ENCODE measurements at places on chromosomes 6 and 20. TPM values are rescaled to one million over a fixed set of nuclear protein-coding genes. Genes with fewer than 3 reads are reported as not detected.

DNA sequence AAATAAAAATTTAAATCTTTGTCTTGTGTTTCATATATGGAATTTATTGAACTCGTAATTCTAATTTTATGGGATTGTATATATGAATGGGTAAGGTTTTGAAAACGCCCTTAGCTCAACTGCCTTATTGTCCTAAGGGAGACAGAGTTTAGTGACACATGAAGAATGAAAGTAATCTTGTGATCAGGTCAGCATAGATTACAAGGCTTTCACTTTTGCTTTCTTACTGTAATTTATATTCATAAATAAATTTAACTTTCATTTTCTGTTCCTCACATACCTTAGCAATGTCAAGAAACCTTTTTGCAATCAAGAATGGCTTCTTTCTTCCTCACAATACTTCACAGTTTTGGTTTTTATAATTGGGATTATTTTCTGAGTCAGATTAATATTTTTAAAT is 14.4 kb downstream of the KPNA5 start:
- peak; percentile 45 for DNase-seq

DNA sequence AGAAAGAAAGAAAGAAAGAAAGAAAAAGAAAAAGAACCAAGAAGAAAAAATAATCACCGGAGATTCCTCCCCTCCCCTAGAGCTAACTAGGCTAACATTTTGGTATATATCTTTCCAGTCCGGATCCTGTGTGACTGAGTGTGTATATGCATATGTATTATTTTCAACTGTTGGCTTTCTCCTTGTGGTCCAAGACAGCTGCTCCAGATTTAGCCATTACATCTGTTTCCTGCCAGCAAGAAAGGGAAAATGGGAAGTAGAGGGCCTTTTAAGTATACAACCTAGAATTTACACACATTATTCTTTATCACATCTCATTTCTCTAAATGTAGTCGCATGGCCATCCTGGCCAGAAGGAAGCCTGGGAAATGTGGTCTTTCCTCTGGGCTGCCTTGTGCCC is 15.2 kb downstream of the SLC52A3 start:
- no peak for DNase-seq

DEFB114 gene
- not detected for total RNA-seq

- no peak for DNase-seq
Observed at GRCh38 chr6:56430629-56431600, 183.5 kb upstream of the COL21A1 start.

OR2B6 gene
- total RNA-seq, result not detected

GRCh38 chr20:3658716-3659491 is 4.3 kb downstream of the GFRA4 start:
- no peak for DNase-seq

RAET1L gene
- total RNA-seq, result not detected

DNA sequence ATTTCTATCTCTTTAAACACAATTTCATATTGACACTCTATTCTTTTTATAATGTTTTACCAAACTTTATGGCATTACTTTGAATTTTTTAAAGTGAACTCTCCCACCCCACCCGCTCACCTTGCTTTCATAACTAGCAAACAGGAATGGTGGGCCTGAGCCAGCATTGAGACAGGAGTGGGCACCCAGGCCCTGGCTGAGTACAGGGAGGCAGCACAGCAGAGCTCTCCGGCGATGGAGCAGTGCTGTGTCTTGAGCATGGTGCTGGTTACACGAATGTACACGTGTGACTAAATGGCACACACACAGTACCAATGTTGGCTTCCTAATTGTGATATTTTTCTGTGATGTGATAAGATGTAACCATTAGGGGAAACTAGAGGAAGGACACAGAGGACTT is 4.5 kb downstream of the CST11 start:
- no peak for DNase-seq

NKX2-2 gene
- total RNA-seq, result not detected

- no peak for DNase-seq
Observed at GRCh38 chr6:136066005-136066404, 184.1 kb downstream of the MTFR2 start.

DNA sequence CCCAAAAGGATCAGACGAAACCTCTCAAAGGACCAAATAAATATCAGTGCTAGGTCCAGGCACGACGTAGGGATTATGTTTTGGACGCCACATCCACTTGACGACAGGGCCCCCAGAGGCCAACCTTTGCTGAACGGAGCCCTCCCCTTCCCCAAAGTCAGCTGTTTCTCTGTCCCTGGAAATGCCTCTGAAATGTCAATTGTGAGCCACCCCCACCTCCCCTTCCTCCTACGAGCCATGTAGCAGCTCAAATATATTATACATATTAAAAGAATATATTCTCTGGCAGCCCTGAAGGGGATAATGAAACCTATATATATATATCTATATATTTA is 39.6 kb upstream of the BLCAP start:
- no peak for DNase-seq

DNA sequence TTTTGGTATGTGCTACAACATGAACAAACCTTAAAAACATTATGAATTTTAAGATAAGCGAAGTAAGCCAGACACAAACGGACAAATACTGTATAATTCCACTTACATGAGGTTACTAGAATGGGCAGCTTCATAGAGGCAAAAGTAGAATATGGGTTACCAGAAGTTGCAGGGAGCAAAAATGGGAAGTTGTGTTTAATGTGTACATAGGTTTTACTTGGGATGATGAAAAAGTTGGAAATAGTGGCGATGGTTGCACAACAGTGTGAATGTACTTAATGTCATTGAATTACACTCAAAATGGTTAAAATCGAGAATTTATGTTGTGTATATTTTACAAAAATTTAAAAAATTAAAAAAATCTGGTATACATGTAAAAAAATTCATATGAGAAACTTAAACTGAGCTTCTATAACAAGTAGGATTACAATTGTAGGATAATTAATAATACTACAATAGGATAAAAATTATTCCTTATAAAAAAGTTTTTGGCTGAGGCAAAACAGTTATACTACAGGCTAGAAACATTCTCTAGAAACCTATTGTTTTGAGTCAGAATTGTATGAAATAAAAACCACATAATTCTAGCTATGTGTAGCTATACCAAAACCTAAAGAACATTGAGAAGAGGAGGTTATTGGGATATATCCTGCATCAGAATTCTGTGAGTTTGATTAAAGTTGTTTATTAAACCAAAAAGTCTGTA is 24.8 kb upstream of the DYNLRB1 start:
- no peak for DNase-seq

DNA sequence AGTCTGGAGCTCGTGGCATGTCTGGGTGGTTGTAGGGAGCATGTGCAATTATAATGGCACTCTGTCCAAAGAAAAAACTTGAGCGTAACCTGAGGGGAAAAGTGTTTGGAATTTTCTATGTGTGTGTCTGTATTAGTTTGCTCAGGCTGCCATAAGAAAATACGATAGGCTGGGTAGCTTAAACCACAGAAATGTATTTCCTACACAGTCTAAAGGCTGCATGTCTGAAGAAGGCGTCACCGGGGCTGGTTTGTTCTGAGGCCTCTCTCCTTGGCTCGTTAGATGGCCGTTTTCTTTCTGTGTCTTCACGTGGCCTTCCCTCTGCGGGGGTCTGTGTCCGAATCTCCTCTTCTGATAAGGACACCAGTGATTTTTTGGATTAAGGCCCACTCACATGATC is 59.0 kb downstream of the IGF2R start:
- DNase-seq, result no peak

DNA sequence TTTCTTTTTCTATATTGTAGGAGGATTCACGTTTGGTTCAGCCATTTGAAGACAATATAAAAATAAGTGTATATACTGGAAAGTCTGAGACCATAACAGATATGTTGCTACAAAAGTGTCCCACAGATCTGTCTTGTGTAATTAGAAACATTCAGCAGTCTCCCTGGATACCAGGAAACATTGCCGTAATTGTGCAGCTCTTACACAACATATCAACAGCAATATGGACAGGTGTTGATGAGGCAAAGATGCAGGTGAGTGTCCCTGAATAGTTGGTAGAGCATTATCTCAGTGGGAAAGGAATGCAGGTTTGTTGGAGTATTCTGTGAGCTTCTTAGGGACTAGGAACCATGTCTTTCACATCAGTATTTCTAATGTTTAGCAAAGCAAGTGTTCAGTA is 18.3 kb upstream of the ADGRF4 start:
- DNase-seq, result no peak

ZC2HC1B gene
- total RNA-seq, result not detected

GRCh38 chr6:105401247-105402089 is 1.4 kb downstream of the PREP start:
- no peak for DNase-seq

- no peak for DNase-seq
Observed at GRCh38 chr6:30515106-30515505, 25.8 kb downstream of the HLA-E start.

DNA sequence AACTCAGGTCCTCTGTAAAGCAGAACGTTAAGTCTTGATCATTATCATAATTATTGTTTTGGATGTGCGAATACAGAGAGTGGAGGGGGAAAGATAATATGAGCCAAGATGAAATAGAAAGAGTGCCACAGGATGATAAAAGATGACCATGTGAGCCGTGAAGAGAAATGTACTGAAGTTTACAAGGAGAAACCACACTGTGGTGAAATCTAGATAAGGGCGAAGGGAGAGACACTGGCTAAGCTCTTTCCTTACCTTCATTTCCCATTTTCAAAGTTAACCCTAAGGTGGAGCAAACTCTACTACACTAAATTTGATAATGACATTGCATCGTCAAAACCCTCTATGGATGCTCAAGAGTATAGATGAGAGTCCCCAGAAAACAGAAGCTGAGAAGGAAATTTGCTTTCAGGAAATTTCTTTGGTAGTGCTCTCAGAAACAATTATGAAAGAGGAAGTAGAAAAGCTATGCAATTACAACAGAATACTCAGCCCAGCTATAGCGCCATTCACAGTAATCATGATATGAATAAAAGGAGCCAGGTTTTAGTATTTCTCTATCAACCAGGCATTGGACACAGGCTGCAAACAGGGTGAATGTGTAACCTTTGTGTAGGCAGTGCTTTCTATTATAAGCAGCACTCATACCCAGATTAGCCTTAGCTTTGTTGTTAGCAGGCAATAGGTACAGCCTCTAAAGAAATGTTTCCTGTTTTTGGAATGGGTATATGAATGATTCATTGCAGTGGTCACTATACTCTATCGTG is 1080.7 kb downstream of the GRIK2 start:
- DNase-seq, result no peak

DNA sequence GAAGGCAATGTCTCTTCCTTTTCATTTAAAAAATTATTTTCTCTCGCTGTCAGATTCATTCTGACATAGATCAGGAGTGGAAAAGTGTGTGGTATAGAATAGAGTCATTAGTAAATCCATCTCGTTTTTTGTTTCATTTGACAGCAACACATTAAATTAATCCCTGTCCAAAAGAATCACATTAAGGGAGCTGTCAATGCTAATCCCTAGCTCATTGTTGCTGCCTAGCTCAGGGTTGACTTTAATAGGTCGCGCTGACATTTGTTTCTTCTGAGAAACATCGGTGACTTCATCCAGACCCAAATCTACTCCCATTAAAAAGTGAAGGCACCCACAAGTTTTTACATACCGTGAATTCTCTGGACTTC is 25.4 kb upstream of the MAP3K7 start:
- no peak for DNase-seq

HAO1 gene
- not detected for total RNA-seq

LCA5 gene
- total RNA-seq, result not detected

GRCh38 chr6:111585974-111586315 is 19.7 kb downstream of the TRAF3IP2 start:
- DNase-seq, result no peak

MYL9 gene
- 2.7 TPM for total RNA-seq

GRCh38 chr6:168162366-168162765 is 83.4 kb upstream of the FRMD1 start:
- DNase-seq, result no peak

GRCh38 chr6:96460052-96460700 is 61.4 kb upstream of the UFL1 start:
- DNase-seq, result no peak

- no peak for DNase-seq
Observed at GRCh38 chr6:100460650-100461204, 4.0 kb downstream of the SIM1 start.

STK38 gene
- total RNA-seq, result 157 TPM

DNA sequence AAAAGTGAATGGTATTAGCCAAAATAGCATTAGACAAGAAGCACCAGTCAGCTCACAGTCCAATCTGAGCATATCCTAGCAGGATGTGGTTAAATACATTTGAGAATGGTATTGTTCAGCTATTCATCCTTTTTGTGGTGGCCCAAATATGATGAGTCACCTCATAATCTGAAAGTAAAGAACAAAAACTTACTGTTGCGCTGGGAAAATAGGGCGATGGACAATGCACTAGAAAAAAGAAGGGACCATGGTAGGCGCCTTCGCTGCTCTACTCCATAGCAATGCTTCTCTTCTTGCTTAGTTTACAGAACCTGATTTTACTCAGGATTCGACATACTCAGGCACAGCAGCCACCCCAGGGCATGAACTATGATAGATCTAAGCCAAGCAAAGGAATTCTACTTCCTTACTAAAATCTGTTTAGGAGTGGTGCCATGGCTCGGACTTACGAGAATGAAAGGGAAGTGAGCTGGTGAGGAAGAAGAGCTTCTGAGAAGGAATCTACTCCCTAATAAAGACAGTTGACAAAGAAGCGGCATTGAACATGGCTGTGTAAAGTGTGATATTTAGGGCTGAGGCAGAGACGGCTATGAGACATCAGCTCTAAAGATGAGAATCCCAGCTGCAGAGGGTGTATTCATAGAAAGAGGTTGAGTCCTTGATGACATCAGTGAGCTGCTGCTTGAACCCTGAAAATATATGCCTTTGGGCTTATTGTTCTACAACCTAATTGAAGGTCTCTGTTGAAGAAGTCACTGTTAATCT is 16.6 kb upstream of the FBXO9 start:
- DNase-seq, result no peak

GRCh38 chr6:29924287-29924686 is 18.0 kb upstream of the HLA-A start:
- DNase-seq, result no peak

GRCh38 chr20:50481741-50482140 is 28.4 kb upstream of the PTPN1 start:
- no peak for DNase-seq

FHL5 gene
- total RNA-seq, result not detected

C20orf202 gene
- 0.60 TPM for total RNA-seq

GRCh38 chr20:51223183-51223720 is 200.3 kb upstream of the KCNG1 start:
- DNase-seq, result no peak
